ENCODE measurements at places on chromosomes 3 and 15.

DNA sequence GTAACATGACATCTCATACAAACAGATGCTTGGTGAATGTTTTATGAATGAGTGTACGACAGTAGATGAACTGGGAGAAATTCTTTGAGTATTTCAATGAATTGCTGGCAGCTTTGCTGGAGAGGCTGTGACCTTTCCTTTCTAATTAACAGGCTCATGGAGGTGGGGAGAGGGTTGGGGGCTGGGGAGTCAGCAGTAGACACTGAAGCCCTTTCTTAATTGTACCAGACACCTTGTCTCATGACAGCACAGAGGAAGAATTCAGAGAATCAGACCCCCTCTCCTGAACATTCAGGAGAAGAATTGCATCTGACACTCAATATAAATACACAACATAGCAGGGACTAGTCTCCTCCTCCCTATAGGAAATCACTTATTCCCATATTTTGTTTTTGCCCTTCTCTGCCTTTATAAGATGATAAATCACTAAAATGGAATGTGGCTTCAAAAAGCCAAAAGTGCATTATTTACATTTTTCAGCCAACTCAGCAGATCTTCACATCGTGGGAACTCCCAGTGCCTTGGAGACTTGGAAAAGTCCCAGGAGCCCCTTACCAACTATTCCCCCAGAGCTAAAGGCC, 66.2 kb upstream of the TPM1 start:
- no peak for DNase-seq

DNA sequence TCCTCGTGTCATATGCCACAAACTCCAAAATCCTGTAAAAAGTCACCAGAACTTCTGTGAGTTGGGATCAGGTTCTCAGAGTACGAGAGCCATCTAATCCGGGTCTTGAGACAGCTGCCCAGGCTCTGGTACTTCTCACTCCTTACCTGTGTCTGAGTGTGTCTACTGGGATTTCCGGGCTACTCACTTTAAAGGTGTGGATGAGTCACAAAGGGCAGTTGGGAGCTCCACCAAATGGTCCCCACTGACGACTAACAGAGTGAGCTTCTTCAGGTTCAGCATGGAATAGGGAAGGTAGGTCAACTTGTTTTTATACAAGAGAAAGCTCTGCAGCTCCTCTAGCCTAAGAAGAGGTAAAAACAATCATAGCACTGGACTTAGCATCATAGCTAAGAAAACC, 29.5 kb downstream of the RTP3 start:
- DNase-seq, result no peak

DNA sequence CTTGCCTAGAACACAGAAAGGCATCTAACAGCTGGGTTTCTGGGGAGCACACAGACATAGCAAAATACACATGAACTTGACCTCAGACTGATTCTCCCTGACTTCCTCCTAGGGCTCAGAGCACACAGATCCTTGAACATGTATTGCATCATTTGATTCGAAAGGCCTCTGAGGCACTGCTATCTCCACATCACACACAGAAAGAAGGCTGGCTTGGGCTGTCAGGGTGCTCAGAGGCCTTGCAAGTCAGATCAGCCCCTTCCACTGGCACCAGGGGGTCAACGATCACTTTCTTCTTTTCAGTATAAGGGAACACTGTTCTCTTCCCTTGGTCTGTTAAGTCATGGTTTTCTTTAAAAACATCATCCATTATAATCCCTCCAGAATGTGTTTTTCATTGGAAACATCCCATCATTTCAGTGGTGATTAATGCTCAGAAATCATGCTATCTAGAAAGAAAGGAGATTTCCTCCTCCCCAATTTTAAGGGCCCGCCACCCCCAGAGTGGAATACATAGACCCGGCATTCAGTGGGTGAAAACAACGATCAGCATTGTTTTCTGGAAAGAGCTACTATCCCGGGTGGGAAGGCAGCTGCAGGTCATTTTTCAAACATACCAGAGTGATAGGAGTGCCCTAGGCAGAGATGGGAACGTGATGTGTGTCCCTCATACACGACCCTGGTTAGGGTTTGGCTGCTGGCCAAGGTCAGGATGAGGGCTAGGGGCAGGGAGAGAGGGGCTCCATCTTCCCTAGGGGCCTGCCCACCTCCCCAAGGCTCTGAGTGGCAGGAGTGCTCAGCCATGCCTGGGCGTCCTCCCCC, 253.3 kb upstream of the LYSMD4 start:
- no peak for DNase-seq

GRCh38 chr3:194518652-194519051, 31.9 kb upstream of the ATP13A3 start:
- DNase-seq, result no peak

GRCh38 chr3:28590860-28591259, 242.2 kb upstream of the AZI2 start:
- DNase-seq, result no peak

- no peak for DNase-seq
Observed at GRCh38 chr3:81863756-81864155, 102.3 kb upstream of the GBE1 start.

DNA sequence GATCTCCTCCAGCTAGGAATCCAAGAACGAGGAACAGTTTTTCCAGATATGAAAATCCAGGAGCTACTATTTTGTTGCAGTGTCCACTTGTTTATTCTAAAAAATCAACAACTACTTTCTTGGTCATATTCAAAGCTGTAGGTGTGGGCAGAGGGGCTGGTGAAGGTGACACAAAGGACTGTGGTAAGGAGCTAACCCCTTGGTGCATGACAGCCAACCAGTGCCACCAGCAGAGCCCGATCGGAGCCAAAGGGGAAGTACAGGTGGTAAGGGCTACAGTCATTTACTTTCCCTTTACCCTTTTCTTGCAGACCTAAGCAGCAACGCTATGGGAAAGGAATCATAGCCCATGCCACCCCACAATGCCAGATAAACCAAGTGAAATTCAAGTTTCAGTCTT, 30.7 kb downstream of the PLA1A start:
- DNase-seq, result no peak

DNA sequence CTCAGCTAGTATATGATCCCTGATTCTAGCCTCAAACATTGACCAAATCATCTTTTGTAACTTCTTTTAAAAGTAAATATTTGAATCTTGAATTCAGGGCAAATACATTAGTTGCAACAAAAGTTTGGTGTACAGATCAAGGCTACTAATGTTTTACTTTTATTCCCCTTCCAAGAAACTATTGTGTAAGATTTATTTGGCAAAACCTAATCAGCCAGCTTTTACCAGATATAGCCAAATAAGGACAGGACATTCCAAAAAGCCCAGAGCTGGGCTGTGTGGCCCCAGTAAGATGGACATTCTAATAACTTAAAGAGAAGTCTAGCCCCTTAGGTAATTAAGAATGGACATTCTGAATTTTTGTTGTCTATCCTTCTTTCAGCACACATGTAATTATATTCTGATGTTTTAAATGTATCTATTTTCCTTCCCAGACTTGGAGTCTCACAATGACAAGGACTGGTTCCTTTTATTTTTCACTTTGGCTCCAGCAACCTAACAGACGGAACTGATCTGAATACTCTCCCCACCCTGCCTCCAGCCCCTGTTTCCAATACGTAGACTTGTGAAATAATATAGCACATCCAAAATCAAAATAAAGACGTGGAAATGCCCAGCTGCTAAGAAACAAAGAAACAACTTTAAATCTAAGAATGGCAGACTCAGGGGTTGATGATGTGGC, 48.1 kb downstream of the STARD5 start:
- no peak for DNase-seq

DNA sequence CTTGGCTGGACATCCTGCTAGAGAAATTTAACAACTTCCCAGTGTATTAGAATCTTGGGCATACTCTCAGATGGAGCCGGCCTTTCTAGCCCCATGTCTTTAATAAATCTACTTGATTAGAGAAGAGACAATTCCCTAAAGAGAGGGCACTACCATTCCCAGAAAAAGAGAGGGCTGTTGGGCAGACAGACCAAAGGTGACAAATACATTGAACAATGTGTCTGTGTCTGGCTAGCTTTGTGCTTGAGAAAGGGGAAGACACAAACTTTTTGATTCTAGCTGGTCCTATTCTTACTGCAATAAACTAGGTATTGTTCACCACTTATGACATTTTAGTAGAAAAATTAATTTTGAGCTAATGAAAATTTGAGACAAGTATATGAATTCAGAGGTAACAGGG, 57.7 kb downstream of the DUT start:
- DNase-seq, result no peak

- DNase-seq, result no peak
Observed at GRCh38 chr3:126510308-126510910, 7.2 kb downstream of the UROC1 start.

DNA sequence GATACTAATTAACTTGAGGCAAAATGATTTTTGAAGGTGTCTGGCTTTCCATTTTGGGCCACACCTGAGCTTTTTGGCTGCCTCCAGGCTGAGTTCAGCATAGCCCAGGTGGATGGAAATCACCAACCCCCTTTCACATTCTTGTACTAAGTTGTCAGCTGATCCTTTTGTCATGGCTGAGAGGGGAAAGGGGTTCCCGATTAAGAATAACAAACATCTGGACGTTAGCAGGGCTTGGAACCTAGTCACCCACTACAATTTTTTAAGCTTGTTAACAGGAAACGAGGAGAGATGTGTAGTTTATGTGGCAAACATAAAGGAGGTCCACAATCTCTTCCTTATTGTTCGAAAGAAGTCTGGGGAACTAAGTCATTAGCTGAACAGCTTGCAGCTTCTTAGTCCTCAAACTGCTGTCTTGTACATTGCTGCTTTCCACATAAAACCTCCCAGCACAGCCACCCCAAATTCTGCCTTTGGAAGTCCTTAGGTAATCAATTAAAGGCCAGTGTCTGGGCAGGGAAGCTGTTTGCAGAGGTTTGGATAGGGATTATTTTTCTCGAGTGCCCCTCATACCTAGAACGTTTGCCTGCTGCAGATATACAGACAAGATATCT, 5.0 kb downstream of the NR2F2 start:
- DNase-seq, result no peak

DNA sequence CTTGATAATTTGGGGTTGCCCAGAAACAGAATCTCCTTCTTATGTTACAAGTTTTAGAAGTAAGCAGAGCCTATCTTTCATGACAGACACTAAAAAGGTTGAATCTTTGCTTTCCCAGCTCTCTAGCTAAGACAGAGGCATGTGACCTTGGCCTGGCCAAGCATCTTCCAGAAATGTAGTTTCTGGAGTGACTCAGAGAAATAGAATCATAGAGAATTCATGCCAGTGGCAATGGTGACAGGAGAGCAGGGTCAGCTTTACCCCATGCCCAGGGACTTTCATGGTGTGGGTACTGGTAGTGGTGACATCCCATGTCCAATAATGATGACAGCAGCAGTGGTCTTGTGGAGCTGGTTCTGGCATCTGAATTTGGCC, 4.0 kb upstream of the PARP6 start:
- DNase-seq, result no peak

DNA sequence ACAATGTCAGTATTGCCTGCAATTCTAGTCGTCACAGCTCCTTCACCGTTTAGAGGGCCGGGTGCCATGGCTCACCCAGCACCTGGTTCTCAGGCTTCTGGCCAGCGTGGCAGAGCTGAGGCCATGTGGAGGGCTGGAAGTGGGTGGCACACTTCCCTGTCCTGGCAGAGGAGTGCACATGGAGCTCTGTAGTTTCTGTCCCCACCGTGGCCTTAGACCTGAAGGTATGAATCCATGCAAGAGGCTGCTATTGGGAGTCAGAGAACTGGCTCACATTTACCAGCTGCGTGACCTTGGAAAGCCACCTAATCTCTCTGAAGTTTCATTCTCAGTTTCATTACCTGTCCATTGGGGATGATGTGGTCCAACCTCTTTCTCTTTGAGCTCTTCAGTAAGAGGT, 22.2 kb downstream of the EPHB1 start:
- DNase-seq, result no peak
